Glutamatergic neuron (in vitro differentiated cells): ENCODE measurements at places on chromosomes 1 and 21. TPM values are rescaled to one million over a fixed set of nuclear protein-coding genes. Genes with fewer than 3 reads are reported as not detected.
A peak's percentile ranks its signal among the peaks of the same experiment; 100 is the strongest.

ORC1 gene
- total RNA-seq = 3.4 TPM

GRCh38 chr1:1947493-1947892 is 28.4 kb upstream of the TMEM52 start:
- DNase-seq = no peak

- peak; percentile 8 for DNase-seq
Observed at GRCh38 chr1:53554592-53555305, 95.5 kb downstream of the DMRTB1 start.

GRCh38 chr1:9025449-9025848 is 774 bp downstream of the SLC2A7 start:
- DNase-seq = no peak

- no peak for DNase-seq
Observed at GRCh38 chr21:34526618-34527290, 14.7 kb upstream of the KCNE1 start.

- DNase-seq = no peak
Observed at GRCh38 chr1:216049741-216050430, 373.4 kb downstream of the USH2A start.

TSSK3 gene
- 1.6 TPM for total RNA-seq

DNA sequence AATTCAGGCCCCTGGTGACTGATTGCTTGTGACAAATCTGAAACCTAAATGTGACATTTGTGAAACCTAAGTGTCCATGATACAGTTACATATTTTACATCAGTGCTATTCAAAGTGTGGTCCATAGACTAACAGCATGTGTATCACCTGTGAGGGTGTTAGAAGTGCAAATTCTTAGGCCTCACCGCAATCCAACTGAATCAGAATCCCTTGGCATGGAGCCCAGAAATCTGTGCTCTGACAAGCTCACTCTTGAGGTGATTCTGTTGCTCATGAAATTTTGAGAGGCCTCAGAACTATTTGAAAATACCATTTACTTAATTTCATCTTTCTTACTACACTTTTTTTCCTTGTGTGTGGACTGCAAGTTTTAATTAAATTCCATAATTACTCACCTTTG is 587.9 kb downstream of the ADGRL2 start:
- DNase-seq = no peak

DNA sequence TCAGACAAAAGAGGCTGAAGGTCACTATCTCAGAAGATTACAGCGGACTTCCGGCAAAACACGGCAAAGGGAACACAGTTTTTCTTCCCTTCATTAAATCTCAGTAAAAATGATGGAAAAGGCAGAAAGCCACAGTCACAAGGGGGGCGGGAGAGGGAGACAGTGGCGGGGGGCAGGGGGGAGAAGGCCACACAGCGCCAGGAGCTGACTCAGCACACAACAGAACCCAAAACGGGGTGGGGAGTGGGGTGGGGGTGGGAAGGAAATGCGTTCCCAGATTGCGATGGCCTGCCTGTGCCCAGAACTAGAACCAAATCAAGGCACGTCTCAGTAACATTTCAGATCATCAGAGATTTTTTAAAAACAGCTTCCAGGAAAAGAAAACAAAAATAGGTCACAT is 13.4 kb downstream of the CFAP74 start:
- no peak for DNase-seq
